ENCODE measurements at places on chromosomes 12 and 14. TPM values are rescaled to one million over a fixed set of nuclear protein-coding genes. Genes with fewer than 3 reads are reported as not detected.

DNA sequence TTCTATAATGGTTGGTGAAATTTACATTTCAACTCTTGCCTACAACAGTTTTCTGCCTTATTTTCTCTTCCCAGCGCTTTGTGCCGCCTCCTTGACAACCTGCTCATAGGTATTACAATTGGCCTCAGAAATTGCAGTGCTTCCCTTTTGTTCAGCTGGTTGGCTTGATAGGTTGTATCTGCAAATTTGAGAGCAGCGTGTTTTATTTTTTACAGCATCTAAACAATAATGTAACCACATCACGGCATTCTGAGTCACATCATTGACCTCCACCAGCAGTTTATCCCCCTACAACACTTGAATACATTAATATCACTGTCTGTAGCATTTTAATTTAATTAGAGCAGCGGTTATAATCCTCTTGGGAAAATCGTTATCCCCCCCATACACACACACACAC is 99.4 kb downstream of the ETV6 start:
- no peak for DNase-seq

- DNase-seq: no peak
Observed at GRCh38 chr14:61948376-61948775, 186.2 kb downstream of the SNAPC1 start.

SLCO1B1 gene
- not detected for total RNA-seq

DNA sequence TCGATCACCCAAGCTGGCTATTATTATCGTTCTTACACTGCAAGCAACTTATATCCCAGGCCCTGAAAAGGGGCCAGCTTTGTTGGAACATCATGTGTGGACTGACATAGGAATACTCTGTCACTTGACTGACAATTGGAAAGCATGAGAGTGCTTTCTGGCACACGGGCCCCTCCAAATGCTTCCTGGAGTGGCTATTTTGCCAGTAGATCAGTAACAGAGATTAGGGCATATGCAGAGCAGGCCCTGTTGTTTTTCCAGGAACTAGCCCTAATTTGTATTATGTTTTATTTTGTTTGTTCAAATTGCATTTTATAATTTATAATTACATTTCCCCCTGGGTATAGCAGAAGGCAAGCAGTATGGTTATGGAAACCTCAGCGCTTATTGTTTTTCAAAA is 170.1 kb upstream of the FRMD6 start:
- no peak for DNase-seq

DNA sequence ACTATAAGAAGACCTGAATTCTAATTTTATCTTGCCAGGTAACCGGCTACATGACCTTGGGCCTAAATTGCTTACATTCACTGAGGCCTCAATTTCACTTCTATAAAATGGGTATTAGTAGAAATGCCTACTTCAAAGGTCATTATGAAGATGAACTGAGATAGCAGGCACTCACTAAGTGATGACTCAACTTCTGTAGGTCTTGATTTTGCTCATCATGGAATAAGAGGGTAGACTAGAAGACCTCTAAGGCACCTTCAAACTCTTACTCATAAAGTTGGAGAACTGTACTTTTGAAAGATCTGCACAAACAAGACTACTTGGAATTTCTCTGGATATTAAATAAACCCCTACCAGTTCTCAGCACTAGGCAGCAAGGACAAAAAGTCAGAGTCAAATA is 39.3 kb upstream of the FRMD6 start:
- no peak for DNase-seq

RNASE7 gene
- not detected for total RNA-seq

COQ6 gene
- 15.7 TPM for total RNA-seq

DNA sequence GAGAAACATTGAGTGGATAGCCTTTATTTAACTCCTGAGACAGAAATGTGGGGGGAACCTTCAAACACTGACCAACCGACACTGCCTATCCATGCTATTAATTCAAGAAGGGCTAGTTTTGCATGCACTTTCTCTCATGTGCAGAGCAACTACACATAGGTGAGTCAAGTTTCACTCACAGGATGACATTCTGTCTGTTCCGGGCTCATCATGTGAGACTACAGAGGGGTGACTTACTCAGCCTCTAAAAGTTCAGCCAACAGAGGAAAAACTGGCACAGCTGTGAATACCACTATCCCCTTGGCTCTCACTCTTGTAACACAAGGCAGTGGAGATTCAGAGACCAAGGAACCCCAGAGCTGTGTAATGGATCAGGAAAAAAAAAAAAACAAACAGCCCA is 13.3 kb downstream of the BEST3 start:
- no peak for DNase-seq

ACOT4 gene
- 1.5 TPM for total RNA-seq

- DNase-seq: no peak
Observed at GRCh38 chr14:75876530-75876929, 105.3 kb downstream of the TGFB3 start.

- no peak for DNase-seq
Observed at GRCh38 chr12:106299202-106299774, 3.2 kb upstream of the TCP11L2 start.

OTUB2 gene
- total RNA-seq: 0.53 TPM

All from pulmonary artery endothelial cell (primary cell).